ENCODE measurements at places on chromosomes 2 and 18. TPM values are rescaled to one million over a fixed set of nuclear protein-coding genes. Genes with fewer than 3 reads are reported as not detected.

REG3A gene
- total RNA-seq = not detected

GALNT14 gene
- total RNA-seq = 0.40 TPM

UBXN2A gene
- 16.8 TPM for total RNA-seq

C2orf78 gene
- not detected for total RNA-seq

CACNB4 gene
- total RNA-seq = 0.30 TPM

All from endothelial cell of umbilical vein (primary cell).